ENCODE measurements at places on chromosomes 12 and 14.

- DNase-seq = no peak
Measured at GRCh38 chr12:51051787-51052186, 3.7 kb downstream of the LETMD1 start.

DNA sequence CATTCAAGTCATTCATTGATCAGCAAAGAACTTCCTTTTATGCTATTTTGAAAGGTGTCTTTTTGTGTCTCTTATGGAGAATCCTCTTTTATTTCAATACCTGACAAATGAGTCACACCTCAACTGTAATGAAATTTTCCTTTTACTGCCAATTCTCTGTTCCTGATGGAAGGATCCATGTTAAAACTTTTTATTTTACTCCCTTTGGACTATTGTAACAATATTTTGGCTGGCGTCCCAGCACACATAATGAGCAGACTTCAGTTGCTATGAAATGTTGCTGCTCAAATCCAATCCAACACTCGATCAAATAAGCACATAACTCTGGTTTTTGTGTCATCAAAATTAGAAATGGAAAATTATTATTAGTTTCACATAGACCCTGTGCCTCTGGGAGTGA lies 21.9 kb upstream of the SLC15A5 start:
- DNase-seq = no peak

- DNase-seq = no peak
Measured at GRCh38 chr12:85568395-85569103, 267.7 kb downstream of the RASSF9 start.

DNA sequence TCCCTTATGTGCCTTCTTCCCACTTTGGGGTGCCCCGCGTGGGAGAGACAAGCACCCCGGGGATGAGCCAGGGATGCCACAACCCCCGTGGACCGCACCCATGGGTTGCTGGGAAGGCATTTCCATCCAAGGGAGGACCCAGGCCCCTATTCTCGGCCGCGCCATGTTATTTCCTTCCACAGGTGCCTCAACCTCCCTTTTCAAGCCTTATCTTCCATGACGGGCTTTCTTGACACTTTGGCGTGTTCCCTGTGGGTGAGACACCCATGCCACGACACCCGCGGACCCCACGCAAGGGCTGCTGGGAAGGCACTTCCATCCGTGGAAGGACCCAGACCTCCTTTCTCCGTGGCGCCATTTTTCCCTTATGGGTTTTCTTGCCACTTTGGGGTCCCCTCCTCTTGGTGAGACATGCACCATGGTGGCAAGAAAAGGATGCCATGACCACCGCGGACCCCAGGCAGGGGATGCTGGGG lies 269.2 kb downstream of the ALG10 start:
- no peak for DNase-seq

- no peak for DNase-seq
Measured at GRCh38 chr14:52412426-52412825, 98.3 kb downstream of the PTGER2 start.

DNA sequence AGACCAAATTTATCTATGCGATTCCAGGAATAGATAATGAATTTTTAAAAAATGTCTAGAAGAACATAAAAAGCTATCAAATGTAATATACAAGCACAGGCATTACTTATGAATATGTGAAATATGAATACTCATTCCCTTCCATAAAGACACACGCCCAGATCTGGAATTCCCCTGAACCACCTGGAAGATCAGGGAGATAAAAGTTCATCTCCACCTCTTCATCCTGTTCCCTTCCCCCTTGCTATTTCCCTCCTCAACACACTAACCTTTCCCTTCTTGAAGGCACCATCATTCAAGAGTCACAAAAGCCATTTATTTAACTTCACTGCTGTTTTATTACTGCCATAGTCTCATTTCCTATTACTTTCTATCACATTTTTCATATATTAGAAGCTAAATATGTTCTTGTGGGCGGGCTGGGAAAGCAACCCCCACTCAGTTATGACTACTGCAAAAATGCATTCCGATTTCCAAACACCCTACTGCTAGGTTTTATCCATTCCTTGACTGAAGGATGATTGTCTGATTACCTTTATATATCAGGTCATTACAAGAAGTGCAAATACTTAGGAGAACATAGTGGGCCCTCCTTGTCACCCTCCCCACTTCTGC lies 16.1 kb downstream of the FGD6 start:
- DNase-seq = no peak

DNA sequence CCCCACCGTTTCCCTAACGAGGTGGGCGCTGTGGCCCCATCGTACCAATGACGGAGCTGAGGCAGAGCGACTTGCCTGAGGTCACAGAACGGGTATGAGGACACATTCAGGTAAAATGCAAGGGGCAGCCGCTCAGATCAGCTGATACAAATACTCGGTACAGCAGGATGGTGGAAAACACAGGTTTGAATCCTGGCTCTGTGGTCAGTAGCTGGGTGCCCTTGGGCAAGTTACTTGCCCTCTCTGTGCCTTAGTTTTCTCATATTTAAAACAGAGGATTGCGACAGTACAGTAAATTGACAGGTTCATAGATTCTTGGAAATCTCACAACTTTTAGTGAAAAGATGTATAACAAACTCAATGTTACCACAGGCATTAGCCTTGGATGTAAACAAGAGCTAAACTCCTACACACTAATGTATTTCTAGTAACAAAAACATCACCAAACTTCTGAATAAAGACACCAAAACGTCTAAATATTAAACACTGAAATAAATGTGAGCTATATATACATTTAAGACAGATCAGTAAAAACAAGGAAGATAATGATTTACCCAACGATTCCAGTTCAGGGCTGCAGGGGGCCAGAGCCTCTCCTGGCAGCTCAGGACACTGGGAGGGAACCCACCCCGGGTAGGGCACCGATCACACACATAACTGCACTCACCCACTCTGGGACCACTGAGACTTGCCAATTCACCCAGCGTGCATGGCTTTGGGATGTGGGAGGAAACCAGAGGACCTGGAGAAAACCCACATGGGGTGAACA lies 128.4 kb downstream of the RBM19 start:
- DNase-seq = no peak

DNA sequence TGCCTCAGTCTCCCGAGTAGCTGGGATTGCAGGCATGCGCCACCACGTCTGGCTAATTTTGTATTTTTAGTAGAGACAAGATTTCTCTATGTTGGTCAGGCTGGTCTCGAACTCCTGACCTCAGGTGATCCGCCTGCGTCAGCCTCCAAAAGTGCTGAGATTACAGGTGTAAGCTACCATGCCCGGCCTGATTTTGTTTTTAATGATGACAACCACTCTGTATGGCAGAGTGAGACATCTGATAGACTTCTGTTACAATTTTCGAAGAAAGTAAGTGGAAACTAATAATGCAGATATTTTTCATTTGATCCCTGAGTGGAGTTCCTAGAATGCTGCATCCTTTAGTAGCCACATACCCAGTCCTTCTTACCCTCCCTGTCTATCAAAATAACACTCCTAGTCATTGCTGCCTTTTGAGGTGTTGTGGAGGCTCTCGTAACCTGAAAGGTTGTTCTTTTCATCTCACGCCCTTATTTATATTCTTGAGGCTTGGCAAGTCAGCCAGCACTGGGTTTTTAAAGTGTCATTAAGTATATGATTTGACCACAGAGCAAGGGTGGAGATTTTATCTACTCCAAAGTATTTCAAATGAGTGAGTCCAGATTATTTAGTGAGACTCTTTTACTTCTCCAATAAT lies 5.9 kb upstream of the EID3 start:
- DNase-seq = no peak

DNA sequence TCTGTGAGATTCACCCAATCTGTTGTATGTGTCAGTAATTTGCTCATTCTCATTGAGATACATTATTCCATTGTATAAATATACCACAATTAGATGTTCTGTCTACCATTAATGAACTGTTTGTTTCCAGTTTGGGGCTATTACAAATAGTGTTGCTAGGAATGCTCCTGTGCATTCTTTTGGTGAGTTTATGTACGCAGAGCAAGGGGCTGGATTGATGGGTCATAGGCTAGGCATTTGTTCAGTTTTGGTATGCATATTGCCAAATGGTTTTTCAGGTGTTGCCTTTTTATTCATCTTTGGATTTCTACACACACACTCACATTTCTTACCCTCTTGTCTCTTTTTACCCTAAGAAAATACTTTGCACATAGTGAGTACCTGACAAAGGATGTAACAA lies 93.4 kb downstream of the GPATCH2L start:
- no peak for DNase-seq

GRCh38 chr12:89041078-89041477 lies 311.2 kb downstream of the DUSP6 start:
- no peak for DNase-seq

GRCh38 chr12:110563702-110564470 lies 19.2 kb downstream of the PPTC7 start:
- no peak for DNase-seq

DNA sequence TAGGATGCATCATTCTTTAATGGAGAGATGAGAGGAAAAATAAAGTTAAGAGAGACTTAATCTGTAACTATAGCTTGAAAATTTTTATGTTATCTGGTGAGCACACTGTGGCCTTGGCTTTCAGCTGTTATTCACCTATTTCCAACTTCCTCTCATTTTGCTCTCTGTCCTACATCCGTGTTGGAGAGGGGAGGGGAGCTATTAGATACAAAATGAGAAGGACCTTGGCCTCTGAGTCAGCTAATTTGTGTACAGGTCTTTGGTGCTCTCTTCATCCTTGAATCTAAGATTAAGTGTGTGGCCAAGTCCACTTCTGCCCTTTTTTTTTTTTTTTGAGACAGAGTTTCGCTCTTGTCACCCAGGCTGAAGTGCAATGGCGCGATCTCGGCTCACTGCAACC lies 887 bp upstream of the APOBEC1 start:
- DNase-seq = no peak

DNA sequence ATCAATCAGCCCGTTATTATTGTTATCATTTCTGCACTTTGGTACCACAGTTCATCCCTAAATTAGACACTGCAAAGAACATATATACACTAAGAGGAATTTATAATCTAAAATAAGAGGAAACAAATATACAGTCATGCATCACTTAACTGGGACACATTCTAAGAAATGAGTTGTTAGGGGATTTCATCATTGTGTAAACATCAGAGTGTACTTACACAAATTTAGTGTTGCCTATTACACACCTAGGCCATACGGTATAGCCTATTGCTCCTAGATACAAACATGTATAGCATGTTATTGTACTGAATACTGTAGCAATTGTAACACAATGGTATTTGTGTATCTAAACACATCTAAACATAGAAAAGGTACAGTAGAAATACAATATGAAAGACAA lies 190.5 kb downstream of the BMP4 start:
- DNase-seq = no peak

- DNase-seq = no peak
Measured at GRCh38 chr12:102484017-102484416, 3.7 kb upstream of the IGF1 start.

DNA sequence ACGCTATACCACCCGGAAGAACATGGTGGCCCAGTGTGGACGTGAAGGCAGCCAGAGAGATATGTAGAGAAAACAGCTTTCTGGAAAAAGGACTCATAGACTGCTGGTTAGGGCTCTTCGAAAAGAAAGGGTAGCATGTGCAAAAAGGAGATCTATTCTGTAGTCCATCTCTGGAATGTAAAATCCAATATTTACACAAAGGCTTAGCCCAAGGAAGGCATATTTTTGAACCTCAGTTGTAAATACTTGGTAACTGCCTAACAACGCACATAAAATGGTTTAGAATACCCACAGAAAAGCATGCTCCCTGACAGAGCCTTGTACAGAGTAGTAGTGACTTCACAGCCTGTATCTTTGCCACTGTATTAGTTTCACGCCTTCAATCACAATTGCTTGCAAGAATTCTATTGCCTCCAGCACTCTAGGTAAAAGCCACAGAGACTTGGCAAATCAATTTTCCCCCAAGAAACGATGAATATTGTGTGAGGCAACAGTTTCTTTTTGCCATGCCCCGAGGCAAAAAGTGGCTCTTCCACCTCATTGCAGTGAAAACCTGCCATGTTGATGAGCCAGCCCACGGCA lies 59.2 kb downstream of the TRIM9 start:
- DNase-seq = no peak
